CD4-positive, alpha-beta T cell (primary cell): ENCODE measurements at places on chromosomes 3 and 15.
A peak's percentile ranks its signal among the peaks of the same experiment; 100 is the strongest.

DNA sequence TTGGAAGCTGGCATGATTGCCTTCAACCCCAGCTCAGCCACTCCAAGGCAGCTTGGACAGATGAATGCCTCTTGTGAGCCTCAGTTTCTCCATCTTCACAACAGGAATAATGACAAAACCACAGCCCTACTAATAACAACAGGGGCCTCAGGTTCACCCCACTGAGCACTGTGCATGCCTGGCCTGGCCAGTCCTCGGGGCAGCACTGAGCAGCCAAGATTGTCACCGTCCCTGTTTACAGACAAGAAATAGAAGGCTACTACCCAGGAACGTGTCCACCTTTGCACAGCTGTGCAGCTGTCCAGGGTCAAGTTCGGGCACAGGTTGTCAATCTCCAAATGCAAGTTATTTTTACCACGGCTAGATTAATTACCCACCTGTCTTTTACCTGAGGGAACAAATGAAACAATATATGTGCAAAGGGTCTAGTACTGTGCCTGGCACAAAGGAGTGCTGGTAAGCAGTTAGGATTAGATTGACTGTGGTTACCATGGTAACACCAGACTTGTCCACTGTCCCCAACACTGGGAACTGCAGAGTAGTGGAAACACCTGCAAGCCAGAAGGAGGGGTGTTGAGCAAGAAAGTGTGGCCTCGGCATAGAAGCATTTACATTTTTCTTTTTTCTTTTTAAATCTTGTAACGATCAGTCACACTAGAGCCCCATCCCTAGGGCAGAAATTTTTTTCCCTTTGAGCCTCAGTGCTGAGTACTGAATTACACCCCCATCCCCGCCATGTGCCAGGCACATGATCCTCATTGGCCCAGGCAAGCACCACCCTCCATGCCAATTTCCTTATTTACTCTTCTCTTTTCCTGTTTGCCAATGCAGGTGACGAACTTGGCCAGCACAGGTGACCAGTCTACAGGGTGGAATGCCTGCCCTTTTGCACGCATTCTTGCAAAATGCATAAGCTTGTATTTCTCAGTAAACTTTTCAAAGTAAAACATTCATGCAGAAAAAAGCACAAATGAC, 66.3 kb upstream of the SLC6A6 start:
- DNase-seq: no peak

GRCh38 chr3:171133796-171134569, 107.5 kb upstream of the SLC2A2 start:
- DNase-seq: no peak

DNA sequence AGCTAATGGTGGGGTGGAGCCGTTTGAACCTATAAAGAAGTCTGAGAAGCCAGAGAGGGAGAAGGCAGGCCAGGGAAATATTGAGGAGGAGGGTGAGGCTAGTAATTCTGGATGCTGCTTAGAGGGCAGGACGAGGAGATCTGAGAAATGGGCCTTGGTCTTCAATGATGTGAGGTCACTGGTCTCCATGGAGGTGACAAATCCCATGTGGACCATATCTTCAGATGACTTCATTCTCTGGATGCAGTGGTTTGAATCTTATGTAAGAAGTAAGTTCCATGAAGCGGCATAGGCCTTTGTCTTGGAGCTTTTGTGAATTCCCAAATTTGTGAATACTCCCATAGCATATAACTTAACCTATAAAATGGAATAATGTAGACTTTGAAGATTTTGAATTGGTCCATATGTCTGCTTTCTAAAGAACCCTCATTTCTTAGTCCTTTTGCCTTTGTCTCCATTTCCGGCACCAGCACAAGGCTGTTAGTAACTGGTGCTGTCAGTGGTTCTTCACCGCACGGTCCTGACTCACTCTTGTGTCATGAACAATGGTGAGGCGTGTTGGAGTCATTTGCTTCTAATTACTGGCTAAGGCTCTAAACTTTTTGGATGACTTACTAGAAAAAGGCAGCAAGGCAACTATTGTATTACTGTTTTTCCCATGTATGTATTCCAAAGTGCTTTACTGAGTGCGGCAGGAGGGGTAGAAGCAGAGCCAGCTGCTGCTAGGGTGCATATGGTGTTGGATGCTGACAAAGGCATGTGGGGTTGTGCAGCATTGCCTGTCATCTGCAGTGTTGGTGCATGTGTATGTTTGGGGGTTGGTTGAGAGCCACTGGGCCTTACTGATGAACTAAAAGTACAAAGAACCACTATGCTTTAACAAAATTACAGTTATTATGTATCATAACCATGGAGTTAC, 279.3 kb upstream of the C2CD4B start:
- no peak for DNase-seq

DNA sequence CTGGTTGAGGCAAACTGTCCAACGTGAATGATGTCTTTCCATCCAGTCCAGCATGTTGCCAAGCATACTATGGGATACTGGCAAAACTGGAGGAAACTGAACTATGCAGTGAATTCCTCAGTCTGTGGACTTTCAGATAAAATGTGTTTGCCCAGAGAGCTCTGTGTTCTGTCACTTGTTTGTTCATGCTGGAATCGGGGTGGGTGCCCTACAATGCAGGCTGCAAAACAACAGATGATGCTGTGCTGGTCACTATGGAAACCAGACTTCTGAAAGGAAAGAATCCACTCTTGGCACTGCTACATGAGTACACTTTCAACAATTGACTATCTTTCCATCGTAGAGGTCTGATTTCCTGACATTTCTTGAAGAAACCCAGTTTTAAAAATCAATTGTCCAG, 272.5 kb upstream of the ARHGEF26 start:
- DNase-seq: no peak

DNA sequence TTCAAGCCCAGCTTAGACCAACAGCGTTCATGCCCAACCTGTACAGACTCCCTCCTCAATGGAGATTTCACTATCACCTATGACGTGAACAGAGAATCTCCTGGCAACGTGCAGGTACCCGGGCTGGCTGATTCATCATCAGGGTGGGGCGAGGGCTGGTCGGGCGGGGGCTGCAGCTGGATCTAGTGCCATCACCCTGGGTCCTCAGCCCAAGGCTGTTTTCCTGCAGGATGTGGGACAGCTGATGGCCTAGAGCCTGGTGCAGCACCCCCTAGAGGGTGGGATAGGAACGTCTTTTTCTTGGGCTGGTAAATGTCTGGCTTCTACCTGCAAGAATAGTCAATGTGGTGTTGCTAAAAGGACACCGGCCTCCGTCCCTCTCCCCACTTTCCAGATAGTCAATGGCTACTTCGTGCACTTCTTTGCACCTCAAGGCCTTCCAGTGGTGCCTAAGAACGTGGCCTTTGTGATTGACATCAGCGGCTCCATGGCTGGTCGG, 4.4 kb downstream of the ITIH3 start:
- peak; percentile 23 for DNase-seq

DNA sequence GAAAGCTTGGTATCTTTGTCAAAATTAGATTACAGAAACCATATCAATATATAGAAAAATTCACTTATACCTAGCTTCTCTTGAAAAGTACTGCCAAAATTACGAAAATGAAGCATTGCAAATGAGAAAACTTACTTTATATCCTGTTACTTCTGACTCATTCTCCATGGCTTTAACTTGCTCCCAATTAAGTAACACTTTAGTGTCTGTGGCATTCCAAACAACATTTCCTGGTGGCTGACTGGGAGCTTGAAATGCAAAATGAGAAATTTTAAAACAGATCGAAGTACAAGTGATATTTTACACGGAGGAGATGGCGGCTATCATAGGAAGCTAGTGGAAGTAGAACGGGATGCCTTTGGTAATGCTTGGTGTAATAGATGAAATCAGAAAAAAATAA, 347.3 kb downstream of the CNTN3 start:
- DNase-seq: no peak

DNA sequence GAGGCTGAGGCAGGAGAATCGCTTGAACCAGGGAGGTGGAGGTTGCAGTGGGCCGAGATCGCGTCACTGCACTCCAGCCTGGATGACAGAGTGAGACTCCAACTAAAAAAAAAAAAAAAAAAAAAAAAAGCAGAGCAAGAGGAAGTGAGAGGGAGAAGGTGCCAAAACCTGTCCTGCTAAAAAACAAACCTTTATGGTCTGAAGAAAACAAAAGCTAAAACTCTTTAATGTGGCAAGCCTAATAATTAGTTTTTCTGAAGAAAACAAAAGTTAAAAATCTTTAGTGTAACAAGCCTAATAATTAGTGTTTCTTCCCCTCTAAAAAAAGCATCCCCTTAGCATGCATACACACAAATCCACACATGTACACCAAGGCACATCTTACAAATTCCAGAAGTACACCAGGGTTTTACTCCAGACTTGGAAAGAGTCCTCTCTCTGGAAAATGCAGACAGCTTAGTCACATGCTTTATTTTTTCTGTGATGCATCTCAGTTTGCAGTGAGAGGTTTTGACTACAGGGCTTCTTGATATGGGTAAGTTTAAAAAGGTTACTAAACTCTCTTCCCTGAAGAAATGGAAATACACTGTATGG, 65.9 kb downstream of the HACD2 start:
- peak; percentile 13 for DNase-seq

GRCh38 chr3:179969525-179969924, 67.2 kb downstream of the PEX5L start:
- DNase-seq: no peak

GRCh38 chr15:84973492-84974460, 7.9 kb upstream of the PDE8A start:
- no peak for DNase-seq

GRCh38 chr3:184767377-184767776, 44.6 kb upstream of the VPS8 start:
- DNase-seq: no peak

DNA sequence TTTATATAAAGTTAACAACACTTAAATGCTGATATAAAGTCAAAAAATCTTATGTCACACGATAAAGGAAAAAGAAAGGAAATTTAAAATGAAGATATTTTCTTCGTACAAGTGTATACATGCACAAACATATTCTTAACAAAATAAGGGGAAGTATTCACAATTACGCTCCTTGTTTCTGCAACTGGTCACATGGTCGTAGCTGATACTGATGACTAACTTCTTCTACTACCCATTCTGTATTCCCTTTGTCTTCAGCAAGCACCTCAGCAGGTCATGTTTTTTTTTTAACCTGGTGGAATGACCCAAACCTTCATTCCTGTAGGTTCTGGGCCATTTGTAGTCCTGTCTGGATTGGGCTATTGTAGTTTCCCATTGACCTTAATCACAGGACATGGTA, 30.0 kb upstream of the CMTM8 start:
- DNase-seq: no peak

- no peak for DNase-seq
Observed at GRCh38 chr15:31471731-31472430, 145.2 kb downstream of the KLF13 start.
